ENCODE measurements at places on chromosomes 7 and 10.

GRCh38 chr10:49140304-49141177, 6.7 kb upstream of the FAM170B start:
- DNase-seq: no peak

DNA sequence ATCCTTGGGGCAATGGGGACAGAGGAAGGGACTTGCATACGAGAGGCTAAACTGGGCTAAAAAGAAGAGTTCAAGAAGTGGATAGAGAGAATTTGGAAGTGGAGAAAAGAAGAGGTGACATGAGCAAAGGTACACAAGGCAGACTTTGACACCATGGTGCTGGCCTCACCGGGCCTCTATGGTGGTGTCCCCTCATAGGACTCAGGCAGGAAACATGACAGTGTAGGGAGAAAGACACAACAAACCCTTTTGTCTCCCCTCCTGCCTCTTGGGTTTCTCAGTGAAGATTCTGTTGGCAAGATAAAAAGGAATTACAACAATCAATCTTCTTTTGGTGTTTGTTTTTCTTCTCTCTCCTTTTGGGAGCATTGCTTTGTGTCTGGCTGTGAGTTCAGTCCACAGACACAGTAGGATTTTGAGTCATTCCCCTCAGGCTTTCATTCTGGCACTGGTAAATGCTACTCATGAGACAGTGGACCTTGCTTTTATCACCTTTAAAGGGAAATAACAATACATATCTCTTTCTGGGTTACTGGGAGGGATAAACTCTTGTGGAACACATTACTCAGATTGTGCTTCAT, 827.7 kb downstream of the TNS3 start:
- no peak for DNase-seq

- no peak for DNase-seq
Observed at GRCh38 chr10:124303662-124304418, 114.9 kb downstream of the OAT start.

- no peak for DNase-seq
Observed at GRCh38 chr7:130429019-130429418, 11.8 kb downstream of the CEP41 start.

DNA sequence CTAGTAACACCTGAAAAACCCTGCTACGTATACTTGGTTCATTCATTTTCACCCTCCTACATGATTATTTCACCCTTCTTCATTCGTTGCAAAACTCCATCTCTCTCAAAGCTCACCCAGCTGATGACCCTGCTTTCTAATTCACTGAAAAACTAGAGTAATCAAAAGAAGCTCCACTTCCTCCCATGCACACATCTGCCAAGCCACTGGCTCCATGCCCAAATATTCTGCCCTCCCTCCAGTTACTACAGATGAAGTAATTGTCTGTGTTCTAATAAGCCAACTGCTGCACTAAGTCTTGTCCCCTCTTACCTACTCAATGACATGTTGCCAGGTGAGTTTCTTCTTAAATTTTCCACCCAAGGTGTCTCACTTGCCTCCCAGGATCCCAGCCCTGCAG, 96.9 kb upstream of the CCDC71L start:
- DNase-seq: no peak

DNA sequence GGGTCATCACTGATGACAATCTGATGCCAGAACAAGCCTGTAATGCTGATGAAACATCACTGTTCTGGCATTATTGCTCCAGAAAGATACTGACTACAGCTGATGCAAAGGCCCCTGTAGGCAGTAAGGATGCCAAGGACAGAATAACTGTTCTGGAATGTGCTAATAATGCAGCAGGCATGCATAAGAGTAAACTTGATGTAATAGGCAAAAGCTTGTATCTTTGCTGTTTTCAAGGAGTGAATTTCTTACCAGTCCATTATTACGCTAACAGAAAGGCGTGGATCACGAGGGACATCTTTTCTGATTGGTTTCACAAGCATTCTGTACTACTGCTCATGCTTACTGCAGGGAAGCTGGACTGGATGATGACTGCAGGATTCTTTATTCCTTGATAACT, 18.7 kb downstream of the LCOR start:
- peak; percentile 42 for DNase-seq

DNA sequence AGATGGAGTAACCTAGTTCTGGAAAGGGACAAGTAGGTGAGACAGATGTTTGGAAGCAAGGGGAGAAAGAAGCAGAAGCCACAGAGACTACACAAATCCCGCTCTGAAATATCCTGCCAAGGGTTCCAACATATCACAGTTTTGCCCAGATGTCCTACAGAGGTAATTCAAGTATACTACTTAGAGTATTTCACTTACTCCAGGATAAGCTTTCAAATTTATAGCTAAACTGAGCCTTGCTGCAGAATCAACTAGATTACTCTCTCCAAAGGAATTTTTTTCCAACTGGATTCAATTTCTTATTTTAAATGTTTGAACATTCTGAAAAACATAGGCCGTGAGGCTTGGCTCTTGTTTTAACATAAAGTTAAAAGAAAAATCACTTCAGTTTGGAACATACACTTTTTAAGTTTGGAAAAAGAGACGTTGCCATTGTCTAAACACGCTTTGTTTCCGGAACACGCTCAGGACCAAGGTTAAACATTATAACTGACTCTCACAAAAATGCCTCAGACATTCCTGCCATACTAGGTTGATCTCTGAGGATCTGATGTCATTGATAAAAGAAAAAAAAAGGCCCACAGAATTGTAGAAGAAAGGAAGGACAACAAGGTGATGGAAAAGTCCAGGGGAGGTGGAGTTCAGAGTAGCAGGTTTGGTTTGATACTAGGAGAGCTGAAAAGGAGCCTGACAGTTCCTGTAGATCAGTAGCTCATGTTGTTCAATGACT, 74.8 kb downstream of the FAM185A start:
- peak; percentile 8 for DNase-seq

GRCh38 chr10:14192746-14193145, 138.0 kb downstream of the FRMD4A start:
- DNase-seq: no peak

DNA sequence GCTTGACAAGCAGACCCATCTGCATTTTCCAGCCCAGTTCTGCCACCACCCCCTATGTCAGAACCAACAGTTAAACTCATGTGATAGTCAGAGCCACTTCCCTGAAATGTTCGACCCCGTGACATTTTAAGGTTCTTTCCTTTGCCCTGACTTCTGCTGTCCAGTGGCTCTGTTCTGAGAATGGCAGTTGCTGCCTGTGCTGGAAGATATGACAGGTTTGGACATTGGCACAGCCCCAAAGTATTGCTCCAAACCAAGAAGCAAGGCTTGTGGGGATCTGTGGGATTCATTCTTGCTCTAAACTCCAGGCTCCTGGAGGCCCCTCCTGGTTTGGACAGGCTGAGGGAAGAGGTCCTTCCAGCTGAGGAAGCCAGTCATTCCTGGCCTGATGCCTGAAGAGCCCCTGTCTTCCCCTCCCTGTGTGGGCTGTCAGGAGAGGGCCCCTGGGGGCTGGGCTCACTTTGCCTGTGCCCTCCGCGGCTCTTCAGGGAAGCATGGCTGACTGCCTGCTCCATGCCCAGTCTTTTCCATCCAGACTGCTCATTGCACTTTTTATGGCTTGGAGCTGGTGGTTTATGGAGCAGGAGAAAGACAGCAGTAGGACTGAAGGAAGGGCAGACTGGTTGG, 138.0 kb downstream of the CDH23 start:
- no peak for DNase-seq

DNA sequence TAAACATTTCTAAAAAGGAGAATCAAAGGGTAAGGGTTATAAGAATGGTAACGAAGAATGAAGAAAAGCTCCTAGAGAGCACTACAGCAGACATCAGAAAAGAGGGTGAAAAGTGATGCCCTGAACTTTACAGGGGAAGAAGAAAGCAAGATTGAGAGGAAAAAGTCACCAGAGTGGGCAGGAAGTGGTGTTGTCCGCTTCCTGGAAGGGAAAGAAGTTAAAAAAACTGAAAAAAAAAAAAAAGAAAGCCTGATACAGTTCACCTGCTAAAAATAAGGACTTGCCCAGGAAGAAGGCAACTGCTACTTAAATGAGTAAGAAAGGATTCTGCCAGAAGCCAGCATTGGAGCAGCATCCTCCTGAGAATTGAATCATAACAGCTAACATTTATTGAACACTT, 330.1 kb upstream of the PHF14 start:
- DNase-seq: no peak

- DNase-seq: peak; percentile 60
Observed at GRCh38 chr7:107201795-107202450, 33.1 kb downstream of the HBP1 start.

- DNase-seq: no peak
Observed at GRCh38 chr10:102020938-102021337, 35.0 kb downstream of the ARMH3 start.

DNA sequence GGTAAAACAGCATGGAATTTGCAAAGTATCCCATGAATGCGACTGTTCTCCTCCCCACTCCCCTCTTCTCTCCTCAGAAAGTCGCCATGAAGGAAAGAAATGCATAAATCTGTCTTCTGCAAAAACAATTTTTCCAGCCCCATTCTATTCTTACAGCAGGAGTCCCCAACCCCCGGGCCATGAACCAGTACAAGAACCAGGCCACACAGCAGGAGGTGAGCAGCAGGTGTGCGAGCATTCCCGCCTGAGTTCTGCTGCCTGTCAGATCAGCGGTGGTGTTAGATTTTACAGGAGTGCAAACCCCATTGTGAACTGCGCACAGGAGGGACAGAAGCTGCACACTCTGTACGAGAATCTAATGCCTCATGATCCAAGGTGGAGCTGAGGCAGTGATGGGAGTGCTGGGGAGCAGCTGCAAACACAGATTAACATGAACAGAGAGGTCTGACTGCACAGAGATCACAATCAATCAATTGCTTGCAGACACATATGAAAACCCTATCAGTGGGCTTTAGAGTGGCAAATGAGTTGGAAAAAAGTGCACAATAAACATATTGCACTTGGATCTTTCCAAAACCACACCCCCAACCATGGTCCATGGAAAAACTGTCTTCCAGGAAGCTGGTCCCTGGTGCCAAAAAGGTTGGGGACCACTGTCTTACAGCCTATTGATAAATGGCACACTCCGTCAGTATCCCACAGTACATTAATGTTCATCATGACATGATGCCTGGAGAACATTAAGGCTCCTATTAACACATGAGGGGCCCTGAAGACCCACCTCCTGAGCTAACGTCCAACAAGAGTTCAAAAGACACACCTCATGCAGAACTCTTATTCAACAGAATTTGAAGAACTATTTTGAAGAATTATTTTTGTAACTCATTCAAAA, 205.0 kb downstream of the PTPRN2 start:
- no peak for DNase-seq

- DNase-seq: no peak
Observed at GRCh38 chr10:58765910-58766309, 253.2 kb downstream of the BICC1 start.

DNA sequence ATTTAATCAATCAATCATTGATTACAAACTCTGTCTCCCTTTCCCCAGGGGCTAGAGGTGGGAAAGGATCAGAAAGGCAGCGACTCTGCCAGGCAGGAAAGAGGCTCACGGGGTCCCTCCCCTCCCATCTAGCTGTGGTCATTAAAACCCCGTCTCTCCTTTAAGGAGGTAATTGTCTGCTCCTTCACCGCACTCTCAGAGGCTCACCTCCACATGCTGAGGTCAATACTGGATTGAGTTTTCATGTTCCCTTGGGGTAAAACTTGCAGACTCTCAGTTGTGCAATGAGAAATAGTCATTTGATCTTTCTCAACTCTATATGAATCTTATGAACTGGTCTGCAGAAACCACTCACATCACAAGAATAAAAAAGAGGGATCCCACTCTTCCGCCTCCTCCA, 368.8 kb downstream of the ADRA2A start:
- no peak for DNase-seq

GRCh38 chr10:35640474-35640873, 1.6 kb downstream of the FZD8 start:
- DNase-seq: peak; percentile 89

- DNase-seq: no peak
Observed at GRCh38 chr7:51217804-51218203, 98.8 kb downstream of the COBL start.
